ENCODE measurements at places on chromosomes 11 and 22.

- peak; percentile 87 for DNase-seq
These were observed 35.8 kb downstream of the MAML2 start for GRCh38 chr11:96306933-96307775.

- DNase-seq: no peak
These were observed 20.0 kb downstream of the MTFP1 start for GRCh38 chr22:30445438-30446145.

- no peak for DNase-seq
These were observed 27.9 kb downstream of the DDX6 start for GRCh38 chr11:118763041-118763440.

DNA sequence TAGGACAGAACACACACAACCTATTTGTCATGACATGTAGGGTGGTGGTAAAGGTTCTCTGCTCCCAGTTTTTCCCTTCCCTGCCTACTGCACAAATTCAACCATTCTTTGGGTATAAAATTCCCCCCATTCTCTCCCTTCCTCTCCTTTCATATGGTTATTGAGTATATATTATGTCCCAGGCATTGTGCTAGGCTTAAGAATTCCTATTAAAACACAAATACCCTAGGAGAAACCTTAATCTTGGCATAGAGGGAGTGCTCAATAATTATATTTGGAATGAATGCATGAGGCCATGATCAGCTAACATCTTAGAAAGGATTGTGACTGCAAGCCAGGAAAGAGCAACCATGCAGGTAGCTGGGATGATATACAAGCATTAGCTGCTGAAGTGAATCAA, 120.4 kb upstream of the MTMR2 start:
- DNase-seq: no peak

DNA sequence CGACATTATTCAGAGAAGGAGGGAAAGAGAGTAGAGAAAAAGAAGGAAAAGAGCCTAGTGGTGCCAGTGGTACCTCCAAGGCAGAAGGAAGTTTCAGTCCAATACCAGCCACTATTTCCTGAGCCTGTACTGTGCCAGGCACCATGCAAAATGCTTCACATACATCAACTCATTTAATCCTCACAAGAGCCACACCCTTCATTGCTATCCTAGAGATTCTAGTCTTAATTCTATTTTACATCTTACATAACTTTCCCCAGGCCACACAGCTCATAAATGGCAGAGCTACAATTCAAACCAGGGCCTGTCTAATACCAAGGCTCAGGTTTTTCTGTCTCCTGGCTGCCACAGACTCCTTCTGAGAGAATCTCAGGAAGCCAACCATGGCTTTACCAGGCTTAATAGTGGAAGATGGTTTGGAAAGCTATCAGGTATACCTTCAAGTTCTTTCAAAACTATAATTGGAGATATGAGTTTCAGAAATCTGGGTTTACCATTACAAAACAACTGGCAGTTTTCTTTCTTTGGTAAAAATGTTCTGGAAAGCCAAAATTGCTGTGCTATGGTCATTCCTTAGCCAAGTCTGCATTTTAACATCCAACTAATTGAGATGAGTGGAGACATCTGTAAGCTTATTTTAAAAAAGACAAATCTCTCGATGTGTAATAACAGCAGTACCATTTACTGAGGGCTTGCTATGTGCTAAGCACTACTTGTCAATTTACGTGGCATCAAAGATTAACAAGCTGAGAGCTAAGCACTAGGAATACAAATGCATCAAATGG, 225.1 kb upstream of the PITPNB start:
- DNase-seq: no peak

- no peak for DNase-seq
These were observed 134.8 kb downstream of the TRPC6 start for GRCh38 chr11:101448881-101449442.

GRCh38 chr11:73655686-73656085, 9.3 kb downstream of the PLEKHB1 start:
- no peak for DNase-seq

GRCh38 chr11:10800292-10800691, 8.4 kb downstream of the EIF4G2 start:
- DNase-seq: no peak

DNA sequence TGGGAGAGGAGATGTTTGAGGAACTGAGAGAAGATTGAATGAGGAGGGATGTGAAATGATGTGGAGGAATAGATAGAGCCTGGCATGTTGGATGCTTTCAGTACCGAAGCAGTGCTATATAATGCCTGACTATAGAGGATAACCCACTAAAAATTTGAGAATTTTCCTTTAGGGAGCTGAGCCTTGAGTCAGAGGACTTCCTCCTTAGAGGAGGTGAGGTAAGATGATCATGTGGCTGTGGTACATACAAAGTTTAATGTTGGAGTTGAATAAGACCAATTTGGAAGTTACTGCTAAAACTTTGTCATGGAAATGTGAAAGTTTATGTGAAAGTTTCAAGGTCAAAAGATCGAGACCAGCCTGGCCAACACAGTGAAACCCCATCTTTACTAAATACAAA, 66.9 kb downstream of the YAP1 start:
- no peak for DNase-seq

GRCh38 chr11:2929531-2929949, 320 bp upstream of the PHLDA2 start:
- DNase-seq: peak; percentile 78

GRCh38 chr11:78213526-78214330, 25.0 kb downstream of the USP35 start:
- DNase-seq: no peak

GRCh38 chr11:100356035-100356434, 331.1 kb upstream of the ARHGAP42 start:
- DNase-seq: no peak

DNA sequence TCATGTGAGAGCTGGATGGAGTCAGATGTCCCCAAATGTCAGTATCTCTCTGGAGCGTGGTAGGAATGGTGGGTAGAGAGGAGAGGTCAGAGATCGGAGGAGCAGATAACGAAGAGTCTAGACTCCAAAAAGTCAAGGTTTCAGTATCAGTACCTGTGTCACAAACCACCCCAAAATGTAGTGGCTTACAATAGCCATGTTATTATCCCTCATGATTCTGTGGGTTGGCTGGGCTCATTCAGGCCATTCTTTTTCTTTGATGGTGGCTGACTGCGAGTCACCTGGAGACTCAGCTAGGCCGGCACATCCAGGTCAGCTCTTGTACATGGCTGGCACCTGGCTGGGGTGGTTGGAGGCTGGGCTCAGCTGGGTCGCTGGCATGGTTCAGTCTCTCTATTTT, 7.3 kb upstream of the SSTR3 start:
- DNase-seq: no peak

DNA sequence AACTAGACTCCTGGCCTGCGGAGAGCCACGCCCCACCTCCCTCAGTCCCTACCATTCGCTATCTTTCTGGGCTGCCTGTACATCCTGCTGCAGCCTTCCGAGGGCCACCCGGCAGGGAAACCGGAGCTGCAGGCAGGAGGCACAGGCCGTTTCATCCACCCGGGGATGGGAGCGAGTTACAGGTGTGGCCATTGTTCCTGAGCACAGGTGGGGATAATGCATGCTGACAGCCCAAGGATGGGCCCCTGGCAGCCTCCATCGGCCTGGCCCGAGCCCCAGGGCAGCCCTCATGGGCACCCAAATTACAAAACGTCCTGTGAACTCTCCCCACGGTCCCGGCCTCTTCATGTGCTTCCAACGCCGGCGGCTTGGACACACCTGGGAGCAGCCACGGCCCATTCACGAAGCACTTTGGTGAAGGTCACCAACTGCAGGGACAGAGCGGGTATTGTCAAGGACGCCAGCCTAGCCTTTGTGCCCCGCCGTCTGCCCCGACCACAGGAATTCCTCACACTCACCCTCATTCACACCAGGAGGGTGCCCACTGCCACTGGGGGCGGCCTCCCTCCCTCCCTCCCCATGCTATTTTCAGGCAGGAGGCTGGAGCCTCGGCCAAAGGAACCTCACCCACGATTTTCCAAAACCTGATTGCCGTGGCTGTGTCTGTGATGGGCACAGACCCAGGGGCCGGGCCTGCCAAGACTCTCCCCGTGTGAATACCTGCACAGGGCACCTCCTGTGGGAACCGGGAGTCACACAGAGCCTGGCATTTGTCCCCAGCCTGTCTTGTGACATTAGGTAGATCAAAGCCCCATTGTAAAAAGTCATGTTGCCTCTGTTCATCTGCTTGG, 42.1 kb upstream of the MYEOV start:
- no peak for DNase-seq

DNA sequence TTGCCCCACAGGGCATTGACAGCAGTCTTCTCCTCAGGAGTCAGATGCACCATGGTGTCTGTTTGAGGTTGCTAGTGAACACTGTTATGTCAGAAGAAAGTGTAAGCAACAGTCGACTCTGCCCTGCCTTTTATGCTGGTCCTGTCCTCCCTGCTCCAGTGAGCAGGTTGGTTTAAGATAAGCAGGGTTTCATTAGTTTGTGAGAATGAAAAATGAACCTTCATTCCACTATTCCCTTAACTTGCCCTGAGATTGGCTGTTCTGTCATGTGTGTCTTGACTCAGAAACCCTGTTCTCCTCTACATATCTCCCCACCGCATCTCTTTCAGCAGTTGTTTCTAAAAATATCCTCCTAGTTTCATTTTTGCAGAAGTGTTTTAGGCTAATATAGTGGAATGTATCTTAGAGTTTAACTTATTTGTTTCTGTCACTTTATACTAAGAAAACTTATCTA, at the start of gene HBD:
Gene HBD, minus strand, starts transcription at position 103 of the 454 bp plus-strand sequence. Its CDS starts 50 bp downstream, at position 53.
- no peak for DNase-seq

DNA sequence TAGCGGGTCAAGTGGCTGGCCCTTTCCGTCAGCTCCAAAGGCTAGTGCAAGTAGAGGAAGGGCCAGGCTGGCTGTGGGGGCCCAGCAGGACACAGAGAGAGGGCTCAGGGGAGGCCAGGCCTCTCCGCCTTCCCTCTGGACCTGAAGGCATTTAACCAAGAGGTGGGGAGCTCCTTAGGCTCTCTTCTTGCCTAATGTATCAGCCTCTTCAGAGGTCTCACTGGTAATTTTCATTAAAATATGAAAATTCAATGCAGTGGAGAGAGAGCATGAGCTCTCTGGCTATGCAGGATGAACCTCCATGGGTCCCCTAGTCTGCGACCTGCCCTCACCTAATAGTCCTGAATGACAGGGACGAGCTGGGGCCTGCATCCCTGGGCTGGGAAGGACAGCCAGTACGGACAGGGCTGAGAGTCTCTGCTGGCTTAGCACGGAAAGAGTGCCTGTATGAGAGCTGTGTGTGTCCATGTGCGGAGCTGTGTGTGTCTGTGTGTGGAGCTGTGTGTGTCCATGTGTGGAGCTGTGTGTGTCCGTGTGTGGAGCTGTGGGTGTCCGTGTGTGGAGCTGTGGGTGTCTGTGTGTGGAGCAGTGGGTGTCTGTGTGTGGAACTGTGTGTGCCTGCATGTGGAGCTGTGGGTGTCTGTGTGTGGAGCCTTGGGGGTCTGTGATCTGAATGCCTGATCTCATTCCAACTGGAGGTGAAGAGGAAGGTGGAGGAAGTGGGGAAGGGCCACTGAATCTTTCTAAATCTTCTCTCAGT, 2.4 kb downstream of the ALX4 start:
- no peak for DNase-seq

- DNase-seq: no peak
These were observed 11.5 kb downstream of the CLMP start for GRCh38 chr11:123183391-123184099.

- no peak for DNase-seq
These were observed 5.9 kb downstream of the TMEM121B start for GRCh38 chr22:17115236-17115635.

- no peak for DNase-seq
These were observed 28.8 kb upstream of the CHKA start for GRCh38 chr11:68150037-68150436.

DNA sequence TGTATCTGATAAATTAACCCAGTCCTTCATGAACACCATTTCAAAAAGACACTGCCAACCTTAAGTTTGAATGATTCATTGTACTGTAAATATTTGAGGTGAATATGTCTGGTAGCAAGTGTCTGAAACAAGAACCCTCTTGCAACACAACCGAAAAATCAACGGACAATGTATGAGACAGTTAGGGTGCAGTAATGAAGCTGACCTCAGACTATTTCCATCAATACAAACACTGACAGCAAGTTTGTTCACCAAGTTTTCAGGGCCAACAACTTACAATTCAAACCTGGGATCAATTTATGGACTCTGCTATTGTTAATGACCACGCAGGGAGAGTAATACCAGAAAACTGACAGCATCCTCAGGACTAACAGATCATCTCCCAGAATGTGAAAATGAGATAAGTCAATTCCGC, 126.3 kb downstream of the CADM1 start:
- no peak for DNase-seq

- DNase-seq: no peak
These were observed 23.4 kb downstream of the GRAP2 start for GRCh38 chr22:39924286-39924685.

GRCh38 chr11:96798445-96798844, 408.6 kb downstream of the JRKL start:
- DNase-seq: no peak

GRCh38 chr11:12473381-12473780, 96.0 kb downstream of the PARVA start:
- no peak for DNase-seq

GRCh38 chr11:80362563-80363340, 921.9 kb upstream of the TENM4 start:
- no peak for DNase-seq

- DNase-seq: no peak
These were observed 115.7 kb downstream of the NTM start for GRCh38 chr11:131486100-131486499.

DNA sequence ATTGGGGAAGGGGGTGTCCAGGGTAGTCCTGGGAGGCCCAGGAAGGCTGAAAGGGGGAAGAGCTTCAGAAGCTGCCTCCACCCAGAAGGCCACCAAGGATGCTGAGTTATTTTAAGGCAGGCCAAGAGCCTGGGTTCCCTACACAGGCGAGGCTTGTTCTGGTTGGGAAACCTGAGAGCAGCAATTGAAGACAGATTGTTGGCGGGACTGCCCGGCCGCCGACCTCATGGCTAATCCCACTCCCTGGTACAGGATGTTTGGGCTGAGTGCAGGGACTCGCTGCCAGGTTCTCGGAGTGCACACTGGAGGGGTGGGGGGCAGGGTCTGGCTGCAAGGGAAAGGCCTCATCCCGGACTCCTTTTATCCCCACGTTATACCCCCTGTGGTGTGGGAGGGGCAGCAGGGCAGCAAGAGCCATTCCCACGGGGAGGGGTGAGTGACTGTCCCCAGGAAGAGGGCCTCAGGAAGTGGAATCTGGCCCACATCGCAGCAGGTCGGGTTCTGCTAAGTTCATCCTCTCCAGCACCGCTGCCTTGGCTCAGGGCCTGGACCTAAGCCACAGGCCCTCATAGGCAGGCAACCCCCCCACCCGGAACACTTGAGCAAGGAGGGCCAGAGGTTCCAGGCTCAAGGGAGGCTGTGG, 43.6 kb upstream of the PRR5 start:
- no peak for DNase-seq

DNA sequence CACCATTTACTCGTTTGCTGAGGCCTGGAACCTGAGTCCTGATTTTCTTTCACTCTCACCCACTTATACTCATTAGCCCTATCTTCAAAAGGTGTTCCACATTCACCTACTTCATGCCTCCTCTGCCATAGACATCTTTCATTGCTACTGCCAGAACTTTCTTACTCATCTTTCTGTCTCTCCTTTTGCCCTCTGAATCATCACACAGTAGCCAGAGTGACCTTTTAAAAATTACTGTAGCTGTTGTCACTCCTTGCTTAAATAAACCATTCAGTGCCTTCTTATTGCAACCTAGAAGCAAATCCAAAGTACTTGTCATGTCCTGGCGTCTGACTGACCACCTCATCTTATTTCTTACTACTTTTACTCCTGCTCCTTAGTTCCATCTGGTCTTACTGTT, 38.2 kb downstream of the ATXN10 start:
- DNase-seq: no peak
